ENCODE measurements at places on chromosomes 2 and 18. TPM values are rescaled to one million over a fixed set of nuclear protein-coding genes. Genes with fewer than 3 reads are reported as not detected.

GRCh38 chr2:240958366-240959213 is 39.8 kb upstream of the SNED1 start:
- peak; percentile 3 for DNase-seq

DNA sequence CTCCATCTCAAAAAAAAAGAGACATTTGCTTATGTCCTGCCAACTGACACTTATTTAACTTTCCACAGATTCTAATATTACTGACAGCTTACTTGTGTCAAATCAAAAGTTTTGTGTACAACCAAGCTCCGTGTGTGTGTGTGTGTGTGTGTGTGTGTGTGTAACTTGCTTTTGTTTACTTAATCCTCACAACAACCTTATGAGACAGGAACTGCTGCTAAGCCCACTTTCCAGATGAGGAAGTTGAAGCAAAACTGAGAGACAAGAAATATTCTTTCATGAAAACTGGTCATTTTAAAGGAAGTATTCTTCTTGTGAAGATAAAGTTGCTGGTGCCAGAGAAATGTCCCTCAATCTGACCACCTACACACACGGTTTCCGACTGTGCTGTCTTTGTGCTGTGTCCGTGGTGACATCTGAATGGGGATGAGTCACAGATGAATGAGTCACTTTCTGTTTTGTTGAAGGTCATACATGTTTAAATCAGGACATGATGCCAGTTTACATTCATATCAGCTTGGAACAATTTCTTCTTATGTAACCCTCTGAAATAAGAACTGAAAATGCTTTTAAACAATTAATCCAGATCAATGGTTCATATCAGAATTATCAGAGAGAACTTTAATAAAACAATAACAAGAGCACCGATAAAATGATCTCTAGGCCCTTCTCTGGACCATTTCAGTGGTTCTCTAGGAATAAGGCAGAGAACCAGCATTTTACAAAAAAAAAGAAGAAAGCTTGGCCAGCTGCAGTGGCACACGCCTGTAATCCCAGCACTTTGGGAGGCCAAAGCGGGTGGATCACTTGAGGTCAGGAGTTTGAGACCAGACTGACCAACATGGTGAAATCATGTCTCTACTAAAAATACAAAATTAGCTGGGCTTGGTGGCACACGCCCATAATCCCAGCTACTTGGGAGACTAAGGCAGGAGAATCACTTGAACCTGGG is 95.5 kb downstream of the THNSL2 start:
- peak; percentile 21 for DNase-seq

GRCh38 chr2:33008716-33009115 is 62.0 kb downstream of the LTBP1 start:
- no peak for DNase-seq

- no peak for DNase-seq
Observed at GRCh38 chr2:124514236-124514635, 489.1 kb downstream of the CNTNAP5 start.

- no peak for DNase-seq
Observed at GRCh38 chr2:62382757-62383156, 123.2 kb downstream of the TMEM17 start.

GRCh38 chr2:4670331-4670730 is 967.0 kb downstream of the DCDC2C start:
- no peak for DNase-seq

- DNase-seq: peak; percentile 73
Observed at GRCh38 chr2:69616755-69617154, 26.8 kb downstream of the AAK1 start.

Gene TPO
- total RNA-seq: not detected

Gene C2orf80
- total RNA-seq: not detected

Gene VWC2L
- total RNA-seq: not detected

- DNase-seq: no peak
Observed at GRCh38 chr2:239440511-239440959, 39.7 kb upstream of the HDAC4 start.

Gene SERPINB10
- not detected for total RNA-seq

- no peak for DNase-seq
Observed at GRCh38 chr2:73333564-73333963, 40.2 kb upstream of the EGR4 start.

DNA sequence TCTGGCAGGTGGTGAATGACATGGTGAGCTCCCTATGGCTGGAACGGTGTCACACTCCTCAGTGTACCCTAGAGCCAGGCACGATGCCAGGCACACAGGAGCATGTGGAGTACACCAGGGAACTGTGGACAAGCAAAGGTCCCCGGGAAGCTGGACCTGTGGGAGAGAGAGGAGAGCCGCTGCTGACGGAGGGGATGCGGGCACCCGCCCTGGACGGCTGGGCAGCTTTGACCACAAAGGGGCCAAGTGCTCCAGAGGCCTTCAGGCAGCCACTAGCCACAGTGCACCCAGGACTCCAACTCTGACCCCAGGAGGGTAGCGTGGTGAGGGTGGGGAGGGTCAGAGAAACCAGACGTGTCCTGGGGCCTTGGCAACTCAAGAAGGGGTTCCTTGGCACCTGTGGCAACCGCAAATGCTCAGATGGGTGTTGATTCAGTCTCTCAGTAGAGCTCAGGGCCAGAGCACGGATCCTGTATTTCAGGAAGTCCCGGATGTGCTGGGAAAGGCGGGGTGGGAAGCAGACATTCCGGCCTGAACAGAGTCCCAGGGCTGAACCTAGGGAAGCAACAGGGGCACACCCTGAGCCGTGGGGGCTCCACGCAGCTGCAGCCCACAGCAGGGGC is 2.3 kb upstream of the MAB21L4 start:
- DNase-seq: no peak

Gene EIPR1
- total RNA-seq: 33.6 TPM

Gene LOXHD1
- total RNA-seq: 0.05 TPM
